ENCODE measurements at places on chromosomes 1 and 21.
A peak's percentile ranks its signal among the peaks of the same experiment; 100 is the strongest.

DNA sequence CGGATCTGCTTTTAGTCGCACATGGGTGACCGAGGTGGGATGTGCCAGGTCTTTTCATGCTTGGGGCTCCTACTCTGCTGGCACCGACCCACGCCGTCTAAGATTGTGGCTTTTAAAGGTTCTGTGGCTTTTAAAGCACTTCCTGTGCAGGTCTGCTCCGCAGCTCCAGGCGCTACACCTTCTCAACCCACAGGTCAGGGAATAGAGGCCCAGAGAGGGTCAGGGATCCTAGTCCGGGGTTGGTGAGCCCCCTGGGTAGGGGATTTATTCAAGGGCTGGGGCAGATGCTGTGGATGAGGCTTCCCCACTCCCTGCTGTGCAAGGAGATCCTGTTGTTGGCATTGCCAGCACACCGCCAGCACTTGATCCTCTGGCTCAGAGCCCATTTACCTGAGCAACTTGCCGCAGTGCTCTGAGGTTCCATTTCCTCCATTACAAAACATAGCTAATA is 212.8 kb upstream of the RAB4A start:
- DNase-seq: no peak

DNA sequence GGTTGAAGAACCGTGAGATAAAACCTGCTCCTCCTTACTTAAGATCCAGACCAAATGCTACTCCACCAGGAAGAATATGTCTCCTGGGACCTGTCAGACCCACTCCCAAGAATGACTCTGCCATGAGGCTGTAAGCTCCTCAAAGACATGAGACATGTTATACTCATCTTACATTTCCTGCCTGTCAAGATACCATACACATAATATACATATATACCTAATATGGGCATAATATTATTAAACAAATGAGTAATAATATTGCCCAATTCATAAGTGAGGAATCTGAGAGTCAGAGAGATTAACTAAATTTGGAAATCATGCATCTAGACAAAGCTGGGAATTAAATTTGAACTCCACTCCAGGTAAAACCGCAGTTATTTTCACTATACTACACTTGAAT is 634.9 kb downstream of the LMO4 start:
- DNase-seq: no peak

DNA sequence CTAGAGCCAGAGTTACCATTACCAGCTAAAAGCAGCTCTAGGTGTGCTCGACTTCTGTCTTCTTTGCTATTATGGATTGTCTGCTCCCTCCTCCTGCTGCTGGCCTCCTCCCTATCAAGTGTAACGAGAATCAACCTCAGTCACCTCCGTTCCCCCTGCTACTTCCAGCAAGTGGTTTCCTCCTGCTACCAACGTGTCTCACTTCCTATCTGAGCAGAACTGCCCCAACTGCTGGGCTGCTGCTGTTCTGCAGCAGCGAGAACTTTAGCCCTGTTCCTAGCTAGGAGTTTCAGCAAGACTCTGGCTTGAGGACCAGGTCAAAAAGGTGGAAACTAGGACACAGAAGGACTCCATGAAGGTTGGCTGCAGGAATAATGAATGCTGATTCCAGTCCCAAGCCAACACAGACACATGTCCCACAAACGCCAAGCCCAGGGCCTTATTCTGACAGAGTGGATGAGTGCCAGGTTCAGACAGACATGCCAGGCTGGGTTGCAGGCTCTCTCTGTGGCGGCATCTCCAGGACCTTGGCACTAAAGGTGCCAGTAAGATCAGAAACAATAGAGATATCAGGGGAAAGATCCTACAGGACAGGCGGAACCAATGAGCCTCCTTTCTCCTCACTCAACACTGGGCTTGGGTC is 46.9 kb downstream of the CD34 start:
- peak; percentile 74 for DNase-seq

DNA sequence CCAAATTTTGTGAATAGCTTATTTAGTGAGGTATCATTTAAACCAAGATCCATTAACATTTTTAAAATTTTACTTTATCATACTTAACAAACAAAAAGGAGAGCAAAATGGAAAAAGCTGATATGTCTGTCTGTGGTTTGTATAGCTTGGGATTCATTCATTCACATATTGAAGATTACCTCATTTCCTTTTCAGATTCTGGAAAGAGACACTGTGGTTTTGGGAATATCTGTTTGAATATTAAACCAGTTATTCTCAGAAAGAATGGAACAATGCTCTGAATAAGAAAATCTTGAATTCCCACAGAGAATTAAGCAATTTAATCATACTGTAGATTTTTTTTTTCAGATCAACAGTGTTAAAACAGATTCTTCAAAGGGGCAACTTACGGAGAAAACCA is 93.8 kb upstream of the PRDX6 start:
- no peak for DNase-seq

DNA sequence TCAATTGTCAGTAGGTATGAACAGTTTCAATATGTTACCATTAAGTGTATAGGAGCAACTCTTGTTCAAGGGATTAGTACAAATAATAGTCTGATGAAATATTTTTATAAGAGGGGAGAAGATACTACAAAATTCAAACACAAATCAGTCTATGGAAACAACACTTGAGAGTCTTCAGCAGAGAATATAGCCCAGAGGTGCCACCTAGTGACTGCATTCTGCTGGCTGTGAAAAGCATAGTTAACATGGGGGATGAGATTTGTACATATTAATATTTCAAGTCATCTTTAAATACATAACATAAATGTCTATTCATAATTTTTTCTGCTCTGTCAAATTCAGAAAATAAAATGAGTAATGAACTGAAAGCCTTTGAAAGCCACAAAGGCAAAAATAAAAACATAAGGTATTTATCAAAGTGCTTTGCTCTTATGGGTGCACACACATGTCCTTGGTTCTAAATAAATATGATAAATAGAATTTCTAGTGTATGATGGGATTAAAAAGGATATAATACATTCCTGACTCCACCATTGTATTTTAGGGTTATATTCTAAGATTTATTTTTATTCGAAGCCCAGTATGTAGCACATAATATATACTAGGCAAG is 440.9 kb upstream of the ZRANB2 start:
- no peak for DNase-seq

- no peak for DNase-seq
Observed at GRCh38 chr1:34787461-34788420, 5.1 kb upstream of the GJA4 start.

DNA sequence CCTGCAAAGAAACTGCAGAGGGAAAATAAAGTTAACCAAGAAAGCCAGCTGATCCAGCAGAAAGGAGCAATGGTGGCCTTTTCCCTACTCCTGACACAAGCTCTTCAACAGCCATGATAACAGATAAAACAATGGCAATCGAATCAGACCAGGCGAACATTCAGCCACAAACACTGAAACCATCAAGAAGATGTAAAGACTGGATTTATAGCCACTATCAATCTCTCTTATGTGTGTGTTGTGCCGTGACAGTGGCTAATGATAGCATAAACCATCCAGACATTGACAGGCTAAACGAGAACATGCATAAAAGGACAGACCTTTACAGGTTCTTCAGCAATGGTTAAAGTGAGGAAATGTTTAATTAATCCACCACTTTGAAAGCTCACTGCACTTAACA is 78.1 kb upstream of the RAB4A start:
- DNase-seq: no peak

GRCh38 chr21:19123053-19123452 is 719.5 kb upstream of the TMPRSS15 start:
- DNase-seq: no peak

GRCh38 chr1:43619996-43620920 is 29.7 kb upstream of the KDM4A start:
- DNase-seq: no peak

DNA sequence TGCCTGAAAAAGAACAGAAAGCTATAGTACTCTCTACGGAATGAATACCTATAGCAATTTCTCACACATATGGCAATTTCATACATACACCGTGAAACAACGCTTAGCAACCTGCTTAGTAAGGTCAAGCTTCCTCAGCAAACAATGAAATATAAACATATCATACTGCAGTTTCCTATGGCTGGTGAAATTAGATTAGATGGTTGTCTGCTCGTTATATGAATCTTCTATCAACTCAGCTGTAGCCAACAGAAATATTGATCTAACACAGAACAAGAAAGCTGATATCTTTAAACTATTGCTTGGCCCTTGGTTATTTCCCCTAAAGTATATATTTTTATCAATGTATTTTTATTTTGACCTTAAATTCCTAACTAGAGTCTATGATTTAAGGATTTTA is 187.8 kb downstream of the SLC44A5 start:
- DNase-seq: no peak

DNA sequence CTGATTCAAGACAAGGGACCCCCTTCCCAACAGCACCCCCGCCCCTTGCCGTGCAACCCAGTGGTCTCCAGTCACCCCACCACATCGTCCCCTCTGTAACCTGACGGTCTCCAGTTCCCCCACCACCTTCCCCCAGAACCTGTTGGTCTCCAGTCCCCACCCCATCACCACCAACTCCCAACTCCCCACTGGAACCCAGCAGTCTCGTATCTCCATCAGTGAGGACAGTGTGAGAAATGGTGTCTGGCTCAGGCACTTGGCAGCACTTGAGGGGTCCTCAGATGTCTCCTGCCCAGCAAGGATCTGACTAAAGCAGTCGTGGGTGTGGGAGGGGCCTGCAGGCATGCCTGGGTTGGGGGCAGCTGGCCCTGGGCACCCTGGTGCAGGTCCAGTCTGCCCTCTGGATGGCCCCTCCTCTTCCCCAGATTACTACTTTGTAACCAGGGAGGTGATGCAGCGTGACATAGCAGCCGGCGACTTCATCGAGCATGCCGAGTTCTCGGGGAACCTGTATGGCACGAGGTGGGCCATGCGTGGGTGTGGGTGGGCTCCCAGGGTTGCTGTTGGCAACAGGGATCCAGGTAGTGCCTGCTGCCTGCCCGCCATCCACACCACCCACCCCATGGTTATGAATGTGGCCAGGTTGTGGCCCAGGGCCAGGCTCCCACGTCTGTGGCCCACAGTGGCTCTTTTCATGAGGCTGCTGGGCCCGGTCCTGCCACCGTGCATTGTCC is 3.1 kb upstream of the GJC2 start:
- DNase-seq: no peak

DNA sequence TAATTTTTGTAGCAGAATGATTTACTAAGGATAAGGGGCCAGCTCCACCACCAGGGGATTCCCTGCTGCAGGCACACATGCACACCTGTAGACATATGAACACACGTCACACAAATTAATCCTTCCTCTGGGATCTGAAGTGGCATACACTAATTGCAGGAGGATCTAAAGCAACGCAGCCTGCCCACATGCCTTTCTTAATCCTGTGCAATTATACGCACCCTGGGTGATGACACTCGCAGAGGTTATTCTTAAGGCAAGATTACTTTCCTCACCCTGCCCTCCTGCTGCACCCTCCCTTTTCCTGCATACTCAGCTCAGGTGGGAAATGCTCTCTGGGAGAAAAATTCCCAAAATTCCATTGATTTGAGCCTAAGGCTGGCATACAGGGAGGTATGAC is 7.5 kb upstream of the LORICRIN start:
- no peak for DNase-seq

GRCh38 chr21:32966120-32966519 is 59.6 kb upstream of the OLIG2 start:
- no peak for DNase-seq

- DNase-seq: no peak
Observed at GRCh38 chr1:179029321-179029759, 3.6 kb downstream of the FAM20B start.

DNA sequence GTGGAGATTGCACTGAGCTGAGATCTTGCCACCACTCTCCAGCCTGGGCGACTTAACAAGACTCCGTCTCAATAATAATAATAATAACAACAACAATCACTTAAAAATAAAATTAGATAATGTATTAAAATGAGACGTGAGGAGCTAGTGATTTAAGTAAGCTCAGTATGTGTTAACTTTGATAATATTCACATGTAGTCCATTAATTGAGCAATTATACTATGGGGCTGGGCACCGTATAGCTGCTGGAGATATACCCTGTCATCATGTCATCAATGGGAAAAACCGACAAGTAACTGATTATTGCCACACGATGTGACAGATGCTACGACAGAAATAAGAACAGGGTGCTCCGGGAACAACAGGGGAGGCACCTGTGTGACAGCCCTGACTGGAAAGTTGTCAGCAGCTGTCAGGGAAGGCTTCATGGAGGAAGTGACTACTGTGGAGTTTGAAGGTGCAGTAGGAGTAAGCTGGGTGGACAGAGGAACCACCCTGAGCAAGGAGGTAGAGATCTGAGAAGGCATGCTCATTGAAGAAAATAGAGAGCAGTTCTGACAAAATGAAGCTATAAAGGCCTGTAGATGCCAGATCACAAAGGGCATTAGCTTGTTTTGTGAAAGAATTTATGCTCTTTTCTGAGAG is 924 bp upstream of the CAMSAP2 start:
- no peak for DNase-seq

DNA sequence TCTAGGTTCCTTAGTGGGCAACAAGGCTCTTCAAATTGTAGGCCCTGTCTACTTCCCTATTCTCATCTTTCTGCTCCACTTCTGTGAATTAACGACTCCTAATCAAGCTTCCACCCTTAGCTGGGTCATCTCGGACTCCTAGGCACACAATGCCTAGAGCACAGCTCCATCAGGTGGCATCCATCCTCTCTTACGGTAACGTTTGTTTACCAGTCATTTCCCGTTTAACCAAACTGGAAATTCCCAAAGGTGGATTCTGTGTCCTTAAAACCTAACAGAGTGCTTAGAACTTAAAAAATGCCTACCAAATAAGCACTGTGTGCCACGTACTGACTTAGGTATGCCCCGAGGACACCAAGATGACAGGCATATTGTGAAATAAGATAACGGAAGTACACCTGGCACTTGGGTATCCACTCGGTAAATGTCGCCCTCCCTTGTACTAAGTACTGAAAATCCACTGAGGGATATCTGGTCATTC is 1.5 kb downstream of the PARP1 start:
- DNase-seq: no peak

GRCh38 chr1:187045371-187045770 is 216.6 kb downstream of the PLA2G4A start:
- no peak for DNase-seq

DNA sequence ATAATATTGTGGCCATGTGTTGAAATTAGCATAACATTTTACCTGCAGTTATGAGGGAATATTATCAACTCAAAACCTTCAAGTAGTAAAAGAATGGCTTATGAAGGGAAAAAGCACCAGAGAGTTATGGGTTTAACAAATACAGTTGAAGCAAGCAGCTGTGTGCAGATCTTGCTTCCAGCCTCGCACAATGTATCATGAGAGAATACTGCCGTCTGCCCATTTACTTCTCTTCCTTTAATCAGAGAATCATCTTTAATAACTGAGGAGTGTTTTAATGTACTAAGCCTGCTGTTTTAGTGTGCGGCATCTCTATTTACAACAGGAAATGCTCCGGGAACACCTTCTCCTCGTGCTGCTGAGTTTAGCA is 120.9 kb downstream of the ATG4C start:
- no peak for DNase-seq

GRCh38 chr1:92804721-92805201 is 19.9 kb upstream of the EVI5 start:
- no peak for DNase-seq

GRCh38 chr1:221699577-221699976 is 42.3 kb downstream of the DUSP10 start:
- no peak for DNase-seq

DNA sequence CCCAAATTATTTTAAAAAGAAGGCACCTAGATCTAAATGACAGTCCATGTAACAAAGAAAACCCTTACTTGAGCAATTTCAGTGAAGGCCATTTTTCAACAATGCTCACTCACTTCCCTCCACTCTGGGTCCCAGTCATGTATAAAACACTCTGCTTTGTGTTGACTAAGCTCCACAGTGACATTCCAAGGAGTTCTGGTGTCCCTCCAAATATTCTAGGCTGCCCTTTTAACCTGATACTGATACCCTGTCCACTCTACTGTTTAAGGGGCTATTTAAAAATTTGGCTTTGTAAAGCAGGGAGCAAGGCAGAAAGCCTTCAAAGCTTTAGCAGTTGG is 73.6 kb downstream of the GNG12 start:
- no peak for DNase-seq

Measured in bone marrow (tissue), 2 donors.